Cerebellar nuclear complex (tissue), 1 donor: ENCODE measurements at places on chromosomes 4 and X.
A peak's percentile ranks its signal among the peaks of the same experiment; 100 is the strongest.

DNA sequence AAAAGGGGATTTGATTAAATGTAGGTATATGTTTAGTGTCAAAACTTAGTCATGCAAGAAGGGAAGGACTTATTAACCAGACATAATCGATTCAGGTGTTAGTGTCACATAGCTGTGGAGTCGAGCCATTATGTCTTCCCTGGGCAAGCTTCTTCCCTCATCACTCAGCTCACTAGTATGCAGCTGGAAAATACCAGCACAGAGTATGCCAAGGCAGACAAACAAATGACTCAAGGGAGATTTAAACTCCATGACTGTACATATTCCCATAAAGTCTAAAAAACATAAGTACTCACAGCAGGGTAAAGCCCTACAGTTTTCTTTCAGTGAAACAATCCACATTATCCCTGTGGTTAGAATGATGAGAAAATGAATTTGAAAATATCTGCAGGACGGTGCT, 304.5 kb downstream of the CBLL2 start:
- no peak for DNase-seq

DNA sequence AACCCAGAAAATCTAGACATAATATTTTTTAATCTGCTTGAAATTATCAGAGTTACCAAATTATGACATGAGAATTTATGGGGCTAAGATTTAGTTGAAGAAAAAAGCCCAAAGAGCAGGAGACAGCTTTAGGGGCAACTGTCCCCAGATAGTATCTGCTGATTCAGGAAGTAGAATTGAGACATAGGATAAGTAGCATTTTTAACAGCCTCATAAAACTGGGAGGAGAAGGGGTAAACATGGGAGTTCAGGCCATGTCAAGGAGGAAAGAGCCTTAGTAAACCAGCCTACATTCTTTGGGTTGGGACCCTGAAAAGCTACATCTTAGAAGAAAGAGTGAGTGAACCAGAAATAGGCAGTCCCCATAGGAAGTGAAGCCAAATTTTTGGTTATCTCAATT, 9.7 kb upstream of the RAB28 start:
- DNase-seq: no peak

DNA sequence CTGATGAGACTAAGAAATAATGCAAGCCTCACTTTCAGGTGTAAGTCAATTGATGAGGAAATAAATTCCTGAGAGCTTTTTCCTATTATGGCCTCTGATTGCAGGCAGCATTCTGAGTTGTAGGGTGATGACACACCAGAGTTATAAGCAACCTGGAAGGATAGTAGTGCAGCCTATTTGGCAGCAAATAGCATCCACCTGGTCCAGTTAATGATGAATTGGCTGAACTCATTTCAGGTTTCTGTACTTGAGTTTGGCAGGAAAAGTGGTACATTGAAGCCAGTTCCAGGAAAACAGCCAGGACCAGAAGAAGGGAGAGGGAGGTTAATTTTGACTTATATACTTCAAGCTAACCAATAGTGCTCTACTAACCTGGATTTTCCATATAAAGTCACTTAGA, 316.8 kb downstream of the NAF1 start:
- peak; percentile 5 for DNase-seq

- DNase-seq: no peak
Observed at GRCh38 chrX:115060013-115060412, 42.6 kb upstream of the IL13RA2 start.

GRCh38 chr4:45385306-45385705, 659.0 kb upstream of the GNPDA2 start:
- DNase-seq: no peak

- DNase-seq: no peak
Observed at GRCh38 chr4:4408576-4409335, 21.9 kb downstream of the NSG1 start.

DNA sequence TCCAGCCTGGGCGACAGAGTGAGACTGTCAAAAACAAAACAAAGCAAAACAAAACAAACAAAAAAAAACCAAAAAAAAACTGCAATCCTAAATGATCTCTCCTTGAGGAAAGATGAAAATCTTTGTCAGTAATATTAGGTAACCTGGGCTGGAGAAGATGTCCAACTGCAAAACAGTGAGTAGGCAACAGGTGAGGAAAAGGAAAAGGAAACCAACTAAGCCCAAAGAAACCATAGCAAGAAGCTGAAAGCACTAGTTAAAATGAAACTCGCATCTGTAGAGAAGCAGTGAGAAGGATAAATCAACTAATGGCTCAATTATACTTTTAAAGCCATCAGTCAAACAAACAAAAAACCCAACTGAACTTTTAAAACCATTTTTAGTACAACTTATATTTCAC, 54.2 kb downstream of the ENOX2 start:
- DNase-seq: no peak

DNA sequence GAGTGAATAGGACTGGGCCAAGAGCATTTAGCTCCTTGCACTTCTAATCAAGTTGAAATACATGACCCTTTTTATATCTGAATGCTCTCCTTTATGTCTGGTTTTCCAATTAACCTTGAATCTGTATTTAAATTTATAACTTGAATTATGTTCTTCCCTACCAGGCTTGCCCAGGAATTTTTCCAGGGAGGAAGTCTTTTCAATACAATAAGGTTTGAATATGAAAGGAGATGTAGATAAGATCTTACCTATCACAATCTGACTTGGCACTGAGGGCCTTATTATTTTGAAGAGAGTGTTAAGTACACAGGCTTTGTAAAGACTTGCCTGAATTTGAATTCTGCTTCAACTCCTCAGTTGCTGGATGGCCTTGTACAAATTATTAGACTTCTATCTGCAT, 555.7 kb downstream of the PCDH7 start:
- no peak for DNase-seq

DNA sequence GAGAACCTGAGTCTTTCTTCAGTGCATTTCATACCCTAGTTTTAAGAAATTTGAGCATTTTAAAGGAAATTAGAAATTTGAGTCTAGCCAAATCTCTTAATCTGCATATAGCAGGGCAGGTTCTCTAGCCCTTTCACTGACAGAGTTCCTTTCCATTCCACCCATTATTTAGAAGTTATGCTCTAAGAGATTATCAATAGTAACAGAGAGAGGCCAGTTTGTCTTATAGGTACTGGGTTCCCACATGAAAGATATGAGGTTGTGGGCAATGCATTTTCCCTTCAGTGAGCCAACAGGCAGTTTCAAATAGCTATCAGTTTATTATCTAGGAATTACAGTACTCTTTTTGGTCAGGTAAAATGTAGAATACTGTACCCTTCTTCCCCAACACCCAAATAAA, 7.3 kb upstream of the GALNT7 start:
- DNase-seq: no peak

GRCh38 chr4:97394653-97395052, 748.6 kb downstream of the STPG2 start:
- no peak for DNase-seq

DNA sequence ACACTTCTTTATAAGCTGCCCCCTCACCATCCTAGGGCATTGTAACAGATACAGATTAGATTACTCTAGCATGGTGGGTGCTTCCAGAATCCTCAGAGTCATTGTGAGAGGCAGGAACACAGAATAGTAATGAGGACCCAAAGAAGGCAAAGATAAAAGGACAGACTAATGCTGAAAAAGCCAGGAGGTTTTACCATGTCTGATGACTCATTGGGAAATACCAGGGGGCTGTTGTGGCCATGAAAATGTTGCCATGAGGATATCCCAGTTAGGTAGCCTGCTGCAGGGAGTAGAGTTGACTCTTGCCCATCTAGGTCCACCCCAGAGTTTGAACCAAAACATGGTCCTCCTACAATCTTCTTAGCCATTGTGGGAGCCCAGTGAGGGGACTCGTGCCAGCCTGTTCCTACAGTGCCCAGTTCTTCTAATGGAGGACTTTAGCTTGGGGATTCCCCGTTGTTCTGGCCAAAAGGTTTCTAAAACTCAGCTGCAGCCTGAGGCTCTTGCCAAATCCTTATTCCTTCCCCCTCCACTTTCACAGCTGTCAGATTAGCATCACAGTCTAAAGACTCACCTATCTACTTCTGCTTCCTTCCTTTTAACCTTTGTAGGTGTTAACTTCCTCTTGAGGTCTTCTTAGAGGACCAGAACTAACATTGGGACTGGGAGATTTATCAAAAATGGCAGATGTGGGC, 586.0 kb upstream of the AADAT start:
- DNase-seq: no peak

GRCh38 chrX:23505531-23506303, 161.6 kb upstream of the PRDX4 start:
- no peak for DNase-seq

DNA sequence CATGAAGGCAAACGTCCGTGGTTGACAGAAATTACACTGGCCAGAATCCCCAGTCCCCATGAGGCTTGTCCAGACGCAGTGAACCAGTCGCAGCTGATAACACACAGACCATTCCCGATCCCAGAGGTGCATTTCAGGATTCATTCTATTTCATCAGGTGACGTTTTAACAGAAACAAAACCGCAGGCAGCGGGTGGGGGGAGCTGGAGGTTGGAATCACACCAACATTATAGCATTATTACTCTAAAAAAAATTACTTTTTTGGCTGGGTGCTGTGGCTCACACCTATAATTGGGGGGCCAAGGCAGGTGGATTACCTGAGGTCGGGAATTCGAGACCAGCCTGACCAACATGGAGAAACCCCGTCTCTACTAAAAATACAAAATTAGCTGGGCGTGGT, 25.2 kb downstream of the NOP14 start:
- no peak for DNase-seq

- DNase-seq: no peak
Observed at GRCh38 chrX:16186380-16187007, 19.2 kb downstream of the MAGEB17 start.

DNA sequence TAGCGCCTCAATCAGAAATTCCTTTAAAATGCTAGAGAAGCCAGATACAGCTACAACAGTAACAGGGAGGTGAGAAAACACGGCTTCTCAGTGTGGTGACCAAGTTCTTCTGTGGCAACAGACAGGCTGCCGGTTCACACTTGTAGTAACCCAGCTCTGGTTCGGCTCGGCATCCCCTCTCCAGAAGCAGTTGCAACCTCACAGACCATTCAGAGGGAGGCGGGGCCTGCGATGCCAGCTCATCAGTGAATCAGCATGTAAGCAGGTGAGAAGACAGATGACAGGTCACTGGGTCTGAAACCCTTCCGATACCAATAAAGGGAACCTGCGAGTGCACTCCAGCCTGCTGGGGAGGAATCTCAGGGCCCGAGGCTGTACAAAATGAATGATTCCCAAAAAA, 251.0 kb downstream of the KCNIP4 start:
- peak; percentile 46 for DNase-seq

GRCh38 chr4:122739174-122739573, 6.7 kb downstream of the BBS12 start:
- DNase-seq: no peak

DNA sequence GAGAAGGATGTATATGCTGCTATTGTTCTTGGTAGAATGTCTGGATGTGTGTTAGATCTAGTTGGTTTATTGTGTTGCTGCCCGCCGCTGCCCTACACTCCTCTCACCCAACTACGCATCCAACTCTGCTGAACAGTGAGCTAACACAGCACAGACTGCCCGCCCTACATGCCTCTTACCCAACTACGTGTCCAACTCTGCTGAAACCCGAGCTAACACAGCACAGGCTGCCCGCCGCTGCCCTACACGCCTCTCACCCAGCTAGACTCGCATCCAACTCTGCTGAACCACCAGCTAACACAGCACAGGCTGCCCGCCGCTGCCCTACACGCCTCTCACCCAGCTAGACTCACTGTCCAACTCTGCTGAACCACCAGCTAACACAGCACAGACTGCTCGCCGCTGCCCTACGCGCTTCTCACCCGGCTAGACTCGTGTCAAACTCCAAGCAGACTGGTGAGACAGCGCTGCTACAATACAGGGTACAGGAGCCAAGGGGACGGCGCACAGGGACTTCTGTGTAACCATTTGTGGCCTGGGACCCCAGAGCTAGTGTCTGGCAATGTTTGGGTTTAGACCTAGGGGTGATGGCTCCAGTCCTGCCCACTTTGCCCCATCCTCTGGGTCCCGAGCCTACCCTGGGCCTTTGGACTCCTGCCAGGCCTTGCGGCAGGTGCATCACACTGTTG, 11.6 kb upstream of the CTBP1 start:
- no peak for DNase-seq

GRCh38 chr4:124061413-124061812, 651.1 kb downstream of the ANKRD50 start:
- DNase-seq: no peak

GRCh38 chrX:8520791-8521190, 56.2 kb downstream of the VCX3B start:
- DNase-seq: no peak

GRCh38 chr4:101807351-101807750, 16.8 kb downstream of the BANK1 start:
- DNase-seq: no peak

- no peak for DNase-seq
Observed at GRCh38 chr4:184402239-184402638, 72.1 kb downstream of the IRF2 start.

DNA sequence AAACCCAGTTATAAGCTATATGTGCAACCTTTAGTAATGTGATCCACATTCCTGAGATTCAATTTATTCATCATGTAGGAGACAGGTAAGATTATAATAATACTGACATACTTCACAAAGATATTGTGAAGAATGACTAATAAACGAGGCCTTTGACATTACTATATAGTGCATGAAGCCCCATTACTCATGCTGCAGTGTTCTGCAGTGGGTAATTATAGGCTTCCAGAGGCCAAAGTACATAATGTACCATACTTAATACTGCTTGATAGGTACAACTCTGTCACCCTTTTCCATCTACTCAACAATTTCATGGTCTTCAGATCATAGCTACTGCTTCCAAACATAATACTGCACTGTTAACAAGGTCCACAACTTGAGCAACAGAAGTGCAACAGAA, 68.9 kb downstream of the COL25A1 start:
- no peak for DNase-seq

GRCh38 chrX:33307911-33308354, 96.6 kb upstream of the DMD start:
- DNase-seq: no peak

DNA sequence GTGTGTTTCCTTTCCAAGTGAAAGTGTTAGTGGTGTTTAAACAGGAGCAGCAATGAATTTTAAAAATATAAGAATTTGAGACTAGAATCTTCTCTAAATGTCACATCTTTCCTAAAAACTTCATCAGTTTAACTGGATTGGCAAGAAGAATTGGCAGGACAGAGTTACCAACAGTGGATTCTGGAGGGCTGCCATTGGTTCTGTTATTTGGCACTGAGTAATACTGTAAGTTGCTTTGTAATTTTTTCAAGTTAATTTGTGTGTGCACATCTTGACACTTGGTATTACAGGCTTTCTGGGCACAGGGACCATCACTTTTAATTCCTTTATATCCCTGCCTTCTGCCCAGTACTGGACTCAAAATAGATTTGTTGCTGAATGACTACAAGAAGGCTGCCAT, 4.5 kb upstream of the GPRIN3 start:
- no peak for DNase-seq

DNA sequence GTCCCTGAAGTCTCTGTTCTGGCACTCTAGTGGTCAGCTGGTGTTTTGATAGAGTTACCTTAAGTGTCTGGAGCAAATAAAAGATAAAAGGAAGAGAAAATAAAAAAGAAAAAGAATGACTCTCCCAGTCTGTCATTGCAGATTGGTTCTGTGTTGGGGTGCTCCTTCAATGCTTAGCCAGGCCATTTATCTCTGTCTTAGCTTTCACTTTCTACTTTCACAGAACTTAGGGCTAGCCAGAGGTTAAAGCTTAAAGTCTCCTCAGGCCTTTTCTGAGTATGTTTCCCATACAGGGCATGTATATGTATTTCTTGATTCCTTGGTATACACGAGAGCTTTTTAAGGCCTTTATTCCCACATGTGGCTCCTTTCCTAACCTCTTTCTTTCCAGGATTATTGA, 83.1 kb upstream of the TEX13D start:
- DNase-seq: no peak

GRCh38 chr4:81807386-81807785, 335.7 kb upstream of the RASGEF1B start:
- no peak for DNase-seq
